ENCODE measurements at places on chromosomes 3 and 15.

DNA sequence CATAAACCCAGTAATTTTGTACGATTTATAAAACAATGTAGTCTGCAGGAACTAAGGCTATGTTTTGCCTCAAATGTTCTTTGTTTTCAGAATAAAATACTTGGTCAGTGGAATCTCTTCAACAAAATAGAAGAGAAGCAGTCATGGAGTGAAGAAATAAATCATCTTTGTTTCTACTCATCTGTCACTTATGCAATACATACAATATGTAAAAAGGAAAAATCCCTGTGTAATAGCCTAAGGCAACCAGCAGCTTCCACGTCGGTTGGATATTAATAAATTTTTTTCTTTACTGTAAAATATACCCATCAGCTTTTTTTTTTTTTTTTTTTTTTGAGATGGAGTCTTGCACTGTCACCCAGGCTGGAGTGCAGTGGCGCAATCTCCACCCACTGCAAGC lies 5.2 kb upstream of the WDR5B start:
- DNase-seq, result no peak

DNA sequence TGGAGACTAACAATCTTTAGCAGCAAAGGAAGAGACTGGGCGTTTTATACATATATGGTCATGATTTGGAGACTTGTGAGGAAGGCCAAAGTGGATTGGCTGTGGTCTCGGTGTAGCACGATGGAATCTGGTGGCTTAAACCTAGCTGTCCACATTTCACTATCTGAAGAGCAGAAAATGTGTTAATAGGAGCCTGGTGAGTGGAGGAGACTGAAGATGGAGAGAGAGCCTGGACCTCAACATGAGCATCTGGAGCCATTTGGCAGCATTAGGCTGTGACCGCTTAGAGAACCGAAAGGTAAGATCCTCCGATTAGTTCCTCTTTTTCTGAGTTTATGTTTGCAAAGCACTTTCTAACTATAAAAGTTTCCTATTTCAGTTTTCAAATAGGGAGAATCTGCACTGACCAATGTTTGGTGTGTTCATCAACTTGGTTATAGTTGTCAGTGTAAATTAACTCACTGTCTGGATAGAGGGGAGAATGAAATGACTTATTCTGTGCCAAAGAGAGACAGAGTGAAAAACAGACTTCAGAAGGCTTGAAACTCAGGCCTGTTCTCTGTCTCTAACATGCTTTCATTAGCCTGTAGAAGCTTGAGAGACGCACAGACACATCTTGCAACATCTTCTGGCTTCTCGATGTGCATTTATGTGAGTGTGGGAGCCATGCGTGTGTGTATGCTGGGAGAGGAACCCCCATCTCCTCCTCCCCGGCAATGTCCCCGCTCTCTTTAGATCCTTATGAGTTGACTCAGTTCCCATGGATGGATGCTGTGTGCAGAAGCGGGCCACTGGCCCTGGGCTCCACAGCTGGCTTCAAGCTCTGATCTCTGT lies 244.7 kb upstream of the TBL1XR1 start:
- no peak for DNase-seq

DNA sequence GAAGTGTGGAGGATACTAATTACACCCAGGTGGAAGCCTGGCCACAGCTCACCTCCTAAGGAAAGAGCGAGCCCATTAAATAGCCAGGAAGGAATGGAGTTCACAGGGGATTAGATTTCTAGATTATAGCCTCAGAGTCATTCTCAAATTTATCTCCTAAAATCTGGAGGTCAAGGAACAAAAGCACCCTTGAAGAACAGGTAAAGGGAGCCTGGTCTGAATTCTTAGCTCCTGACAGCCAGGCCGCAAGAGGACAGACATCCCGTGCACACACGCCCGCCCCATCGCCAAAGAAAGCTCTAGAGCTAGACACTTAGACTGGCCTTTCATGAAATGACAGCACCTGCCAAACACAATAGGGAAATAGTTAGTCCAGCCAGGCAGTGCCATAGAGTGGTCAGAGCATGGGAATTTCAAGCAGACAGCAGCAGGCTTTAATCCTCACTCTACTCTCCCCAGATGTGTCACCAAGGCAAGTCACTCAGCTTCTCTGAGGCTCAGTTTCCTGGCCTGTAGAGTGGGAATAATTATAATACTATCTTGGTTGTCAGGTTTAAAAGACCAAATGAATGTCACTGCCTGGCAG lies 59.2 kb downstream of the LIPC start:
- DNase-seq, result no peak

- DNase-seq, result no peak
Observed at GRCh38 chr3:52494886-52495495, at the start of gene STAB1. STAB1 (plus strand) TSS chr3:52495338; CDS start chr3:52495414, 76 bp downstream.

GRCh38 chr3:164306042-164306441 lies 772.3 kb downstream of the SI start:
- no peak for DNase-seq

GRCh38 chr15:85751291-85752123 lies 43.2 kb downstream of the KLHL25 start:
- DNase-seq, result peak; percentile 57

DNA sequence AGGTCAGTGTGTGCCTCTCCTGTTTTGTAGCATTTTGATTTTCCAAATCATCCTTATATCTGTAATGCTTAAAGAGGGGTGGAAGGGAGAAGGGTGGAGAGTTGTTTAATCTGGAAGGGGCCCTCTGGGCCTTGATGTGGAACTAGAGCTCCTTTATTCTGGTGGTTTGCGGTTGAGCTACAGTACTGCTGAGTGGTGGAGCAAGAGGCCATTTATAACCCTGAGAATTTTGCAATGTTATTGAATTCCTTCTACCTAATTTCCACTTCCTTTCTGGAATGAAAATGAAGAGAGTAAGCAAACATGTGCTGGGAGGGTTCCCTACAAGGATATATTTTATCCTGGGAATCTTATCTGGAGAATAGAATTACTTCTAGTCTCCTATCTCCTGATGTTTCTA lies 35.3 kb upstream of the TUBGCP5 start:
- no peak for DNase-seq

GRCh38 chr3:25823314-25823713 lies 33.4 kb downstream of the OXSM start:
- DNase-seq, result no peak
